ENCODE measurements at places on chromosomes 6 and 20.
A peak's percentile ranks its signal among the peaks of the same experiment; 100 is the strongest.

- no peaks in the 10 kb centered on the region for H3K36me3 ChIP-seq
- no peaks in the 10 kb centered on the region for H3K27me3 ChIP-seq
- H3K4me1 ChIP-seq, result peaks cover 7% of the 10 kb centered on the region
- no peak for DNase-seq
- no peak overlapping the region for H3K4me3 ChIP-seq
- H3K27ac ChIP-seq, result no peak overlapping the region
Observed at GRCh38 chr6:168628176-168628553, 187.2 kb downstream of the SMOC2 start.

GRCh38 chr6:36769676-36770499 is 69.4 kb downstream of the CPNE5 start:
- no peak for DNase-seq
- no peaks in the 10 kb centered on the region for H3K4me1 ChIP-seq
- no peak overlapping the region for H3K4me3 ChIP-seq
- no peaks in the 10 kb centered on the region for H3K36me3 ChIP-seq
- no peak overlapping the region for H3K27ac ChIP-seq
- no peaks in the 10 kb centered on the region for H3K27me3 ChIP-seq

- H3K4me1 ChIP-seq, result no peaks in the 10 kb centered on the region
- DNase-seq, result no peak
- no peaks in the 10 kb centered on the region for H3K27me3 ChIP-seq
- H3K27ac ChIP-seq, result no peak overlapping the region
- H3K36me3 ChIP-seq, result no peaks in the 10 kb centered on the region
Observed at GRCh38 chr6:71727632-71728294, 158.6 kb upstream of the RIMS1 start.

DNA sequence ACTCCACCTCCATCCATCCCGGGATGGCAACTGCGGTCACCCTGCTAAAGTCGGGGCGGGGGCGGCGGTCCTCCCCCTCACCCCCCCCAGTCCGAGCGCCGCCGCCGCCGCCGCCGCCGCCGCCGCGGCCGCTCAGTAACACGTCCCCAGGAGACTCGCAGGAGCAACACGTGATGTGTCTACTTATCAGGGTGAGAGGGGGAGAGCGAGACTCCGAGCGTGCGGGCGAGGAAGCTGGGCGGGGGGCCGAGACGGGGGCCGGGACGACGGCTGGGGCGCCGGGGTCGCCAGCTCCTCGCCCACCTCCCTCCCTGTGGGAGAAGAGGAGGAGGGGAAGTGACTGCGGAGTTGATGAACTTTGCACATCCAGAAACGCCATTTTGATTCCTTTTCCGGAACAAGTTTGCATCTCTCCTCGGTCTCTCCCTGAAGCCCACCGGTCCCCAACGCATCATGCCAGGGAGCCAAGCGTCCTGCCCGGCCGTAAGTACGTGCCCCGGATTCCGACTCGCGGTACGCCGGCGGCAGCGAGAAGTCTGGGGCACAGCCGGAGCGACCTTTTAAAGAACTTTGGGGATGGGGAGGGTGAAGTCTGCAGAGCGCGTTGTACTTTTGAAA is at the start of gene RREB1:
Gene RREB1 (plus strand): TSS at position 384 of the 618 bp plus-strand sequence. CDS start 73,951 bp downstream, outside the sequence.
- DNase-seq, result peak; percentile 70
- peaks cover 3% of the 10 kb centered on the region for H3K4me1 ChIP-seq
- peaks cover 2% of the 10 kb centered on the region for H3K27me3 ChIP-seq
- no peak within 1 kb of the TSS for H3K27ac ChIP-seq

- H3K27me3 ChIP-seq, result no peaks in the 10 kb centered on the region
- DNase-seq, result no peak
- H3K4me1 ChIP-seq, result no peaks in the 10 kb centered on the region
- H3K4me3 ChIP-seq, result no peak overlapping the region
- H3K27ac ChIP-seq, result no peak overlapping the region
Observed at GRCh38 chr20:56656632-56657031, 27.5 kb downstream of the TFAP2C start.

DNA sequence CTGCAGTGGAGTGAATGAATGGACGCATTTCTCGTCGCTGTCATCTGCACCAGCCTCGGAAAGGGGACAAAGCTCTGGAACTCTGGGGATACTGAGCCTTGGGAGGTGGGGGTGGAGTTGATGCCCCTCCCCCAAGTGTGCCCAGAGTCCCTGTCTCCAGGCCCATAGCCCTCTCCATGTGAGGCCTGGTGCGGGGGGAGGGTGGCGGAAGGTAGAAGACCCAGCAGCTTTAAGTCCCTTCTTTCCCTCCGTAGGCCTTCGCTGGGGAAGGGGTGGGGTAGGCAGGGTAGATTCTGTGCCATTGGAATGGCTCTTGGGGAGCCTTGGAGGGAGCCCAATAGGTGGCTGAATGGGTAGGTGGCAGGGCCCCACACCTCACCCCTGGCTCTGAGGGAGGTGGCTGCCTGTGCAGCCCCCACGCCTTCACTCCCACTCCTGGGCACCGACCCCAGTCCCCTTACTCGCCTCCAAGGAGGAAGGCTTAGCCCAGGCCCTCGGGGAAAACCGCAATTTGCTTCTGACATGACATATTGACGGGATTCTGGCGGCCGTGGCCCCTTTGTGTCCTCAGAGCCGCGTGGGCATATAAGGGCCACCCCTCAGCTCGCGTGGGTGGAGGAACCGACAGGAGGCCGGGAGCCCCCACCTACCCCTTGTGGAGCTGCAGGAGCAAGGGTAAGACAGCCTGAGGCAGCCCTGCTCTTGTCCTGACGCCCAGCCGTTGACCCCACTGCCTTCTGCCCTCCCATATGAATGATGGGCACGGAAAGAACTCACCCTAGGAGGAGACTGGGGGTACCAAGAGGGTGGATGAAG is at the start of gene BPIFB3:
Gene BPIFB3 (plus strand): TSS at position 613 of the 816 bp plus-strand sequence. CDS start 1,533 bp downstream, outside the sequence.
- no peaks in the 10 kb centered on the region for H3K4me1 ChIP-seq
- no peaks in the 10 kb centered on the region for H3K27me3 ChIP-seq
- H3K27ac ChIP-seq, result no peak within 1 kb of the TSS
- no peak within 1 kb of the TSS for H3K4me3 ChIP-seq
